ENCODE measurements at places on chromosomes 7 and 10. TPM values are rescaled to one million over a fixed set of nuclear protein-coding genes. Genes with fewer than 3 reads are reported as not detected.

The RAPGEF5 gene
- 0.07 TPM for total RNA-seq

The ANKRD61 gene
- total RNA-seq, result 0.75 TPM

The AFAP1L2 gene
- total RNA-seq, result 22.9 TPM

The HTR5A gene
- not detected for total RNA-seq
